ENCODE measurements at places on chromosomes 11 and 22.

GRCh38 chr11:96228473-96228891 is 114.5 kb downstream of the MAML2 start:
- no peak for DNase-seq

DNA sequence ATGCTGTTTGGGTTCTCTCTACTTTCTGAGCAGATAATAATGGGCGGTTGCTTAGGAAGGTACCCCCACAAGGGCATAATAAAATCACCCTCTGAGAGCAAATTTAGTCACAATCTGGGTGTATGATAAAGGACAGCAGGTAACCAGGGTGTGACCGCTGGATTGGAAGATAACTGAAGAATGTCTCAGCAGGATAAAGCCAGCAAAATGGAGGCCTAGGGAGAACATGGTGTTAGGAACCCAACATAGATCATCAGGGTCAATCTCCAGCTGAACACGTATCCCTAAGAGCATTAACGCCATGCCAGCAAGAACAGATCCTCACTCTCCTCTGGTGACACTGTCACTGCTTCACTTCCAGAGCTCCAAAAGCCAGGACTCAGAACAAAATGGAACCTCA is 64.5 kb upstream of the SCUBE2 start:
- DNase-seq: no peak

GRCh38 chr11:79890272-79890671 is 449.4 kb upstream of the TENM4 start:
- DNase-seq: no peak

- peak; percentile 98 for DNase-seq
Measured at GRCh38 chr22:21001601-21002325, at the start of gene THAP7. Gene THAP7 (minus strand): TSS chr22:21002118. CDS start chr22:21001911, 207 bp downstream.

- DNase-seq: no peak
Measured at GRCh38 chr11:34567733-34568132, 53.2 kb upstream of the EHF start.

- no peak for DNase-seq
Measured at GRCh38 chr11:69096473-69096872, 47.7 kb downstream of the TPCN2 start.

- DNase-seq: no peak
Measured at GRCh38 chr11:84322211-84322610, 1036.0 kb upstream of the CCDC90B start.

DNA sequence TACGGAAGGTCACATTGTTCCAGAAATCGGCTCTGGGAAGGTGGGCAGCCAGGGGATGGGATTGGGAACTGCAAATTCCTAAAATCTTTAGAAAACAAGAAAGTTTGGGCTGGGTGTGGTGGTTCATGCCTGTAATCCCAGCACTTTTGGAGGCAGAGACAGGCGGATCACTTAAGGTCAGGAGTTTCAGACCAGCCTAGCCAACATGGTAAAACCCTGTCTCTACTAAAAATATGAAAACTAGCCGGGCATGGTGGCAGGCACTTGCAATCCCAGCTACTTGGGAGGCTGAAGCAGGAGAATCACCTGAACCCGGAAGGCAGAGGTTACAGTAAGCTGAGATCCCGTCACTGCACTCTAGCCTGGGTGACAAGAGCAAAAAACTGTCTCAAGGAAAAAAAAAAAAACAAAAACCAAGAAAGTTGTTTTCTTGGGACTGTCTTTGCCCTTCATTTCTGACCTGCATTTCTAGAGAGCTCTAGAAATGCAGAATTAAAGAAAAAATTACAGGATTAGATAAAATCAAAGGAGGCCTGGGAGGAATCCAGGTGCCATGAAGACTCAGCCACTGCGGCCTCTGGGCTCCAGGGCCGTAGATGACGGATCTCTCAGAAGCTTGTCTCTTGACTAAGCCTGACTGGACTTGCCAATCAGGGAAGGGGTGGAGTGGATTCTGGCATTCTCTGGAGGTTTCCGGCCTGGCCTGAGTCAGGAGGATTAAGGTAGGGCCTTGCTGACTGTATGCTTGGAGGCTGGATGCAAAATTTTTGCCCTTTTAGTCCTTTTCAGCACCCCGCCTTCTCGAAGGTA is 5.3 kb upstream of the MALAT1 start:
- DNase-seq: no peak

- no peak for DNase-seq
Measured at GRCh38 chr11:43282607-43283440, 29.0 kb upstream of the API5 start.

- DNase-seq: no peak
Measured at GRCh38 chr11:118078911-118079411, 2.1 kb downstream of the TMPRSS4 start.

GRCh38 chr11:20661445-20661844 is 7.9 kb upstream of the NELL1 start:
- no peak for DNase-seq

GRCh38 chr11:60977836-60978235 is 6.4 kb downstream of the CD6 start:
- no peak for DNase-seq

- no peak for DNase-seq
Measured at GRCh38 chr11:29801561-29801960, 215.3 kb downstream of the KCNA4 start.

- DNase-seq: no peak
Measured at GRCh38 chr11:86987679-86988078, 32.5 kb upstream of the FZD4 start.

DNA sequence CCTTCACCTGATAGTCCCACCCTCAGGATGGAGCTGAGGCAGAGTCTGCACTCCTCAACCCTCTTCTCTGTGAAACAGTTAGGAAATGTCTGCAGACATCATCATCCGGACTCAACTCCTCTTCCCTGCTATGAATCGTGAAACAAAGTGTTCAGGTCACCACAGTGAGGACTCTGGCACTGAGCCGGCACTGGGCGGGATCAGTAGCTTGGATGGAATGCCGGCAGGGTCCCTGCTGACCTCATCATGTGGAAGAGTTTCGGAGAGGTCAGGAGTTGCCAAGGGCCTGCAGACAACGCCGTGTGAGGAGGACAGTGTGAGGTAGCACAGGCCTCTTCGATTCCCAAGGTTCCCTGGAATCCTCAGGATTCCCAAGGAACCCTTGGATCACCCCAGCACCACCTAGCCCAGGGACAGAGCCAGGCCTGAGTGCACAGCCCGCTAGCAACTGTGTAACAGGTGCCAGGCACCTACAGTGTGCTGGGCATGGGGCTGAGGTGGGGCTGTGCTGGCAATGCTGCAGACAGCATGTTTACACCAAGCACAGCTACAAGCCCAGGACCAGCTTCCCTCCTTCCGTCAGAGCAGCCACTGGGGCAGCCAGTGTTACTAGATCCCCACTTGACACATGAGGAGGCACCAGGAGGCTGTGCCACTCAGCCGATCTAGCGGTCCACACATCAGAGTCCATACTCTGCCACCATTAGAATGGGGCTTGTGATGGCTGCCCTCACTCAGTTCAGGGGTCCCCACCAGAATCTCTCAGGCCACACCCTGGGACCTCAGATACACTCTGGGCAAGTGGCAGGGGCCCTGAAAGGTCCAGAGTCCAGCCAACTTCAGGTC is 693 bp upstream of the LINC01488 start:
- no peak for DNase-seq

- no peak for DNase-seq
Measured at GRCh38 chr11:83970061-83970671, 684.0 kb upstream of the CCDC90B start.

GRCh38 chr22:17769013-17769715 is 5.1 kb downstream of the BID start:
- no peak for DNase-seq

GRCh38 chr22:23840026-23840425 is 1.2 kb upstream of the DERL3 start:
- DNase-seq: no peak

DNA sequence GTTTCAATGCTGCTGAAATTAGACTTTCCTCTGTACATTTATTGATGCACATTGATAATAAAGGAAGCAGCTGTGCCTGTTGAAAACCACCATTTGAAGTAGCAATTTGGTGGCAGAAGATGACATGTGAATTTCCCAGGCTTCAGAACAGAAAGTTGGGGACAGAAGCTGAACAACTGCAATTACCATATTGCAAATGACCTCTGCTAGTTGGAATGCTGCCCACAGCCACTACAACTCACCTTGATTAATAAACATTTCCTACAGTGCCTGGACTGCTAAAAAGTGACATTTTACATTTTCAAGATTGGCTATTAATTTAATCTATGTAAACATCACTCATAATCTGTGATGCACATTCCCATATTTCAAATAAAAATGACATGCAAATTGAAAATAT is 208.6 kb downstream of the LUZP2 start:
- DNase-seq: no peak

DNA sequence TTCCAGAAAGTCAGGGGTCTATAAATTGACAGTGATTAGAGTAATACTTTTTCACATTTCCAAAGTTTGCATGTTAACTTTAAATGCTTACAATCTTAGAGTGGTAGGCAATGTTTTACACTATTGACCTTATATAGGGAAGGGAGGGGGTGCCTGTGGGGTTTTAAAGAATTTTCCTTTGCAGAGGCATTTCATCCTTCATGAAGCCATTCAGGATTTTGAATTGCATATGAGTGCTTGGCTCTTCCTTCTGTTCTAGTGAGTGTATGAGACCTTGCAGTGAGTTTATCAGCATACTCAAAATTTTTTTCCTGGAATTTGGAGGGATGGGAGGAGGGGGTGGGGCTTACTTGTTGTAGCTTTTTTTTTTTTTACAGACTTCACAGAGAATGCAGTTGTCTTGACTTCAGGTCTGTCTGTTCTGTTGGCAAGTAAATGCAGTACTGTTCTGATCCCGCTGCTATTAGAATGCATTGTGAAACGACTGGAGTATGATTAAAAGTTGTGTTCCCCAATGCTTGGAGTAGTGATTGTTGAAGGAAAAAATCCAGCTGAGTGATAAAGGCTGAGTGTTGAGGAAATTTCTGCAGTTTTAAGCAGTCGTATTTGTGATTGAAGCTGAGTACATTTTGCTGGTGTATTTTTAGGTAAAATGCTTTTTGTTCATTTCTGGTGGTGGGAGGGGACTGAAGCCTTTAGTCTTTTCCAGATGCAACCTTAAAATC is 5.3 kb downstream of the MALAT1 start:
- no peak for DNase-seq

GRCh38 chr22:17232406-17232805 is 13.2 kb upstream of the ADA2 start:
- DNase-seq: no peak

DNA sequence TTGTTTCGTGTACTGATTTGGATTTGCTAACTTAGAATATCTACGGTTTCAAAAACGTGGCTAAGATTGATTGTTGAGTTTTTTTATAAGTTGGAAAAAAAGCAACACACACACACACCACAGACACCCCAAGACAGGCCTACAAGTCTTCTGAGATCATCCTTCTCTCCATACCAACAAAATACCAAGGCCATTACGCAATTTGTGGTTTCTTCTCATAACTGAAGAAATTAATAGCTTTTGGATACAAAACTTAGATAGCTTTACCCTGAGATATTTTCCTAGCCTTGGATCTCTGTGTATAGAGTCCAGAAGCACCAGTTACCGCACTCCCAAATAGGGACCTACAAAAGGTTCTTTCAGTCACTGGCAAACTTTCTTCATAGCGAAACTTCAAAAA is 113.6 kb downstream of the SIK3 start:
- no peak for DNase-seq

DNA sequence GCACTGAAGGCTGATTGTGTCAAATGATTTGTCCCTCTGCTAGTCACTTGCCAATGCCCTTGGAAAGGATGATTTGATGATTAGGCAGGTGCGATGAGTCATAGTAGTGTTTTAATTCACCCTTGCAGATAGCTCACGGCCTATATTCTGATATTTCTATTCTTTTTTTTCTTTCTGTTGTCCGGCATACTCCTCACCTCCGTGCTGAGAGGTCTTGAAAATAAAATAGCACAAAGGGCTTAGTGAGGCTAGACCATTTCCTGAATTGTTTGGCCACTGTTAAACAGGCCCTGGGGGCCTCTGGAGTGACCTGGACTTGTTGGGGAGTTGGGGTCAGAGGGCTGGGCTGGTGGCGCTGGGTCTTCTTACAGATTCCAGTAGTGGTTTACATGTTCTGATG is 99.8 kb downstream of the ZBTB16 start:
- no peak for DNase-seq

DNA sequence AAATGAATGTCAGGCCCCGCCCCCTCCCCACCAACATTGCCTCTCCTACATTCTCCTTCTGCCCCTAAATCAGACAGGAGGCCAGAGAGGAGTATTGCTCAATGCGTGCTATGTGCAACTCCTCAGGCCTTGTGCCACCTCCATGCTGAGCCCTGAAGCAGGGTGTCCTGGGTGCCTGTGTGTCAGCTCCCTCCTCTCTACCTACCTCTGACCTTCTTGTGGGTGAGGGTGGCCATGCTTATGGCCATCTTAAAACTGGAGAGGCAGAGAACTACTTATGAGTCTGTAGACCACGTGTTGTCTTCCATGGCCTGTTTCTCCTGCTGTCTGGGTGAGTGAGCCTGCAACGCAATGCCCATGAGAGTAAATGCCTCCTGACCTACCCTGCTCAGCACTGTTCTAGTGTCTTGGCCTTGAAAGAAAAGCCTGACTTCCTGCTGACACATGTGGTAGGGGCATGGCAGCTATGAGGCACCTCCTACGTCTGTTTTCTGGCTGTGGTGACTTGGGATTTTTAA is 10.5 kb downstream of the MCAM start:
- no peak for DNase-seq

GRCh38 chr22:17396516-17396915 is 27.3 kb downstream of the CECR2 start:
- DNase-seq: no peak

DNA sequence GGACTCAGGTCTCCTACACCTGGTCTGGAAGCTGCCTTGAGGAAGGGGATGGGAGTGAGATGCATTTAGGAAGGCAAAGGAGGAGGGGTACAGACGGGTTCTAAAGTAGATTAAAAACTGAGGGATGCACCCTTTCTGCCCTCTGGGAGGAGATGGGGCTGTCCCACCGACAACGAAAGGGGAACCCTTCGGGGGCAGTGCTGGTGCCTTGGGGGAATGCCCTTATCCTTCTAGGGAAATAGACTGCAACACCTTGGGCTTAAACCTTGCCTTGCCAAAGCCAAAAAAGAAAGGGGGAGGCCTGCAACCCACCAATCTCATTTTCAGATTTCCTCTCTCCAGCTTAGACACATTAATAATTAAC is 89.8 kb downstream of the PLEKHA7 start:
- DNase-seq: no peak

DNA sequence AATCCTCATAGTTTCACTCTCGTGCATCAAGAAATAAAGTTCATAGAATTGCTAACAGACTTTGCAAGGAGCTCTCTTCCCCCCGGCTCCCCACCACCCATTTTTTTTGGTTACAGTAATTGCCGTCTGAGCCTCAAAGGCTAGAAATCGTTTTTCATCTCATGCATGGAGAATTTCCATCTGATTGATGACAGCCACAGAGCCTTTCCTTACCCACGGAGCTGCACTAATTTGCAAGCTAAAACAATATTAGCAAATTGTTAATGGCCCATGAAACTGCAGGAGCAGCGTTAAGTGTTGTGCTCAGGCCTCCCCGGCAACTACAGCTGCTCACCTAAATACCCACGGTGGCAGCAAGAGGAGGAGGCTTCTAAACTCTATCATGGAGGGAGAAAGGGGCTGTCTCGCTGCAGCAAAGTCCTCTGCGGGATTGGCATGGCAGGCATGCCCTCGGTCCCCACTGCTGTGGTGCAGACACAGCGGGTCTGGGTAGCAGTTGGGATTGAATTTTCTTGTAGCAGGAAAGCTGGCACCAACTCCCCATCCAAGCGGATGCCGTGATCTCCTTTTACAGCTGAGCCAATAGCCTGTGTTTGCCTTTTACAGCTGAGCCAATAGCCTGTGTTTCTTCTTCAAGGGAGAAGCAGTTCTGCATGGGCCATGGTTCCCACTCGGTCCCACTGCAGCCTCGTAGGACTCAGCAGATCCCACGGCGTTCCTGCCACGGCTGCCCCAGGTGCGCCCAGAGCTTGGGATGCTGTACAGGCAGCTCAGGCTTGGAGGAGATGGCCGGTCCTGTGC is 412.3 kb downstream of the BRD1 start:
- no peak for DNase-seq
